WTC11 (cell line): ENCODE measurements at places on chromosomes 7 and 10.

- no peak for DNase-seq
Observed at GRCh38 chr7:910441-910861, 34.1 kb downstream of the GET4 start.

DNA sequence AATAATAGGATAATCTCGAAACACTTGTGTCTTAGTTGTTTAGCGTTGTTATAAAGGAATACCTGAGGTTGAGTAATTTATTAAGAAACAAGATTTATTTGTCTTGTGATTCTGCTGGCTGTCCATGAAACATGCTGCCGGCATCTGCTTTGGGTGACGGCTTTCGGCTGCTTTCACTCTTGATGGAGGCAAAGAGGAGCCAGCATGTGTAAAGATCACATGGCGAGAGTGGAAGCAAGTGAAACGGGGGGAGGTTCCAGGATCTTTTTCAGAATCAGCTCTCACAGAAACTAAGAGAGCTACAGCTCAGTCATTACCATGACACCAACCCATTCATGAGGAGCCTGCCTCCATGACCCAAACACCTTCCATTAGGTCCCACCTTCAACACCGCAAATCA lies 402.8 kb downstream of the CDC14C start:
- DNase-seq, result no peak

DNA sequence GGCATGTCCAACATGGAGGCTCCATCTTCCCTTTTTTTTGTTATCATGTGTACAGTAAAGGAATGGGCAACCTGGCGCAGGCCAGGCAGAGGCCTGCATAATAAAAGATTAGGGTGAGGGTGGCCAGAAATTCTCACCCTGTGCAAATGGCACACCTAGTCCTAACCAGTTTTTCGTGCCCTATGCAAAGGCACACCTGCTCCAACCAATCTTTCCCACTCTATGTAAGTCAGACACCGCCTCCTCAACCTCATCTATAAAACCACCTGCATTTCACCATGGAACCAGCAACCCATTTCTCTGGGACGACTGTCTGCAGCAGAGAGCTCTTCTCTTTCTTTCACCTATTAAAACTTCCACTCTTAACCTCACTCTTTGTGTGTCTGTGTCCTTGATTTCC lies 16.1 kb downstream of the TBATA start:
- no peak for DNase-seq

DNA sequence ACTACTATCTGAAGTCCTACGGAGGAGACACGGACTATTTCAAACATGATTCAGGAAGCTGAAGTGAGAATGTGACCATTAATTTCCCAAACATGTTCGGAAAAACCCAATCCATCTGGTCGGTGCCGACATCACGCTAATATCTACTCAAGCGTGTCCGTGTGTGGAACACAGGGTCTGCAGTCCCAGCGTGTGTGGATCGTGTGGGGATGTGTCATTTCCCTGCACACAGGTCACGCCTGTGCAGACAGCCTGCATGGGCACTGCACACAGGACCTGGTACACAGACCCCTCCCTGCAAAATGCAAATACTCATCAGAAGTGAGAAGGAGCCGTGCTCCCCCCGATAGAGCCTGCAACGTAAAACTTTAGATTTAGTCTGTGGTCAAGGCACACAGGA lies 57.8 kb downstream of the CARD11 start:
- no peak for DNase-seq

GRCh38 chr7:32532086-32532485 lies 36.8 kb downstream of the AVL9 start:
- no peak for DNase-seq

DNA sequence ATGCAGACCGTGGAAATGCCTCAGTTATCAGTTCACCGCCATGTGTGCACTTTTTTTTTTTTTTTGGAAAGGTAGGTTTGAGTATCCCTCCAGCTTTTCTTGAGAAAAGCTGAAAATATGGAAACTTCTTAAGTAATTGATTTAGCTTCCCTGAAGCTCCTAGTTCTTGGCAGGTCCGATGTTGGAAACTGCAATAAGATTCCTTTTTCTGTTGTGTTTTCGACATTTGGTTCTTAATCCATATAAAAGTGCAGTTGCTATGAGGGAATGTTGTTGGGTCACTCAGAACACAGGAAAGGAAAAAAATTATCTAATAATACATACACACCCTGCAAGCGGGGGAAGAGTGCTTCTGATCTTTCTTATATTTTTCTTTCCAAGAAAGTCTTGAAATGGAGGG lies 665.2 kb downstream of the INHBA start:
- no peak for DNase-seq

- no peak for DNase-seq
Observed at GRCh38 chr10:14667280-14667679, 107.4 kb downstream of the FAM107B start.

DNA sequence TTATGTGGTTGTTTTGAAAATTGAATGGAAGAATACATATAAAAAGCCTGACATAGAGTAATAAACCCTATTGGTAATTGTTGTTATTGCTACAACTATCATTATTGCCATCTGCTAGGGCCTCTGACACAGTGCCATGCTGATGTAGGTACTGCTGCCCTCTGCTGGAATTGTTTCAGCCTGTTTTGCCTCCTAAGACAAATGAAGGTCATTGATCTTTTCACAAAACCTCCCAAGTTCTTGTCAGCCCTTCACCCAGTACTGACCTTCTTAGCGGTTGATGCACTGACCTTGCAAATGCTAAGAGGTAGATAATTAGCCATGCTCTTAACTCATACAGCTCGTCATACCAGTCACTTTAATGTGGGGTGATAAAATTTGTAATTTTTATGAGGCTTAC lies 975.2 kb downstream of the SORCS1 start:
- peak; percentile 64 for DNase-seq

DNA sequence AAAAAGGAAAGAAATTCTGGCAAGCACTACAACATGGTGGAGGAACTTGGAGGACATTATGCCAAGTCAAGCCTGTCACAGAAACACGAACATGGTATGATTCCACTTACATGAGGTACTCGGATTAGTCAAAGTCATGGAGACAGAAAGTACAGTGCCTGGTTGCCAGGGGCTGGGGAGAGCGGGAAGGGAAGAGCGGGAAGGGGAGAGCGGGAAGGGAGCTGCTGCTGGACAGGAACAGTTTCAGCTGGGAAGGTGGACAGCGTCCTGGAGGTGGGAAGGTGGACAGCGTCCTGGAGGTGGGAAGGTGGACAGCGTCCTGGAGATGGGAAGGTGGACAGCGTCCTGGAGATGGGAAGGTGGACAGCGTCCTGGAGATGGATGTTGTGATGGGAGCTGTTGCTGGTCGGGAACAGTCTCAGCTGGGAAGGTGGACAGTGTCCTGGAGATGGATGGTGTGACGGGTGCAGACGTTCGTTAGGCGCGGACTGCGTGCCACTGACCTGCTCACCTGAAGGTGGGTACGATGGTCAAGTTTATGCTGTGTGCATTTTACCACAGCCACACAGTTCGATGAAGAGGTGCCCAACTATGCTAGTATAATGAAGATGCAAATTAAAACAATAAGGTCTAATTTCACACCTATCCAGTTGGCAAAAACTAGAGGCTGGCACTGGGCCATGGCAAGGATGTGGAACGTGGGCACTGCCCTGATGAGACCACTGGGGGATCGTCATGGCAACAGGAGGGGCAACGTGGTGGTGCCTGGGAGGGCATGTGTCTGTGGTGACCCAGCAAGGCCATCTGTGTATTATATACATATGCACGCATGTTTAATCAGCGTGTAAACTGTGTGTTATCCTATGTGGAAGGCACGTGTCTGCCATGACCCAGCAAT lies 103.8 kb downstream of the NKX6-2 start:
- DNase-seq, result peak; percentile 2

- no peak for DNase-seq
Observed at GRCh38 chr7:33937871-33938270, 32.5 kb downstream of the BMPER start.

DNA sequence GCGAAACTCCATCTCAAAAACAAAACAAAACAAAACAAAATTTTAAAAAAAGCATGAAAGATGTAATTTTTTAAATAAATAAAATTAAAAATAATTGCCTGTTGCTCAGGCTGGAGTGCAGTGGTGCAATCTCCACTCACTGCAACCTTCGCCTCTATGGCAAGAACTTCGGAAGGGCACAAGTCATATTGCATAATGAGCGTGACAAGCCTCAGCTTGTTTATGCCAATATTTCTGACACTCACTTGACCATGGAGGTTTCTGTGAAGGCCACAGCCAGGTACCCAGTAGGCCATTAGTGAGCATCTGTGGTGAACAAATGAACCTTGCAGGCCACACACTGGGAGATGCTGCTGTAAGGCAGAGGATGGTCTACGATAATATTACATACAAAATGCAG lies 106.1 kb upstream of the KMT2C start:
- DNase-seq, result no peak

DNA sequence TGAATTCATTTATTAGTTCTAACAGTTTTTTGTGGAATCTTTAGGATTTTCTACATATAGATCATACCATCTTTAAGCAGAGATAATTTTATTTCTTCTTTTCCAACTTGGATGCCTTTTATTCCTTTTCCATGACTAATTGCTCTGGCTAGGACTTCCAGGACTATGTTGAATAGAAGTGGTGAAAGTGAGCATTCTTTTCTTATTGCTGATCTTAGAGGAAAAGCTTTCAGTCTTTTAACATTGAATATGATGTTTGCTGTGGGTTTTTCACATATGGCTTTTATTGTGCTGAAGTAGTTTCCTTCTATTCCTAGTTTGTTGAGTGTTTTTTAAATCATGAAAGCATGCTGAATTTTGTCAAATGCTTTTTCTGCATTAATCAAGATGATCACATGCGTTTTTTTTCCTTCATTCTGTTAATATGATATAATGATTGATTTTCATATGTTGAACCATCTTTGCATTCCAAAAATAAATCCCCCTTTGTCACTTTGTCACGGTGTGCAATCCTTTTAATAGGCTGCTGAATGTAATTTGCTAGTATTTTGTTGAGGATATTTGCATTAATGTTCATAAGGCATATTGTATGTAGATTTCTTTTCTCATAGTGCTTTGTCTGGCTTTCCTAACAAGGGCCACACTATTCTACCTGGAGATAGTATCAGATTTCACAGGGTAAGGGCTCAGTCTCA lies 92.9 kb downstream of the ZNF467 start:
- DNase-seq, result no peak

- peak; percentile 16 for DNase-seq
Observed at GRCh38 chr7:87152897-87153641, 816 bp downstream of the DMTF1 start.
